Kidney tubule cell (primary cell): ENCODE measurements at places on chromosomes 5 and 9.

DNA sequence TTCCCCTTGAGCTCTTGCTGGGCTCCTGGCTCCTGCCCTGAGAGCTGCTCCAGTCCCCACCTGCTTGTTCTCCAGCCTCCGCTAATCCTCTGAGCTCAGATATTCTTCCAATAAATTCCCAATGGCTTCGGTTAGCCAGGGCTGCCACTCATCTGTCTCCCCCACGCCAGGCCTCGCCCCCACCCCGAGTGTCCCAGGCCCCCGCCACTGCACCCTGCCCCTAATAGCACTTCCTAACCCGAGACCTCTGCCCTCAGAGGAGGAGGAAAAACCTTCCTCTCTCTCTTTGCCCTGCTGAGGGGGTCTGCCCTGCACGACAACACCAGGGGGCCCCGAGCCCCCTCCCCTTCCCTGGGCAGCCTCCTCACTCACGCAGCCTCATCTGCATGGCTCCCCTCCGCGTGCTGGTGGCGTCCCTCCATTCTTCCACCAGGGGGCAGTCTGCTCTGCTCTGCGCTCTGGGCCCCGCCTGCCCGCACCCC lies 5.4 kb upstream of the LCN15 start:
- DNase-seq = no peak

- no peak for DNase-seq
Observed at GRCh38 chr9:84815554-84815953, 146.0 kb downstream of the NTRK2 start.

- DNase-seq = no peak
Observed at GRCh38 chr5:86675311-86675710, 57.6 kb downstream of the COX7C start.

GRCh38 chr9:38318759-38319495 lies 73.6 kb upstream of the ALDH1B1 start:
- peak; percentile 97 for DNase-seq

GRCh38 chr9:106761493-106761892 lies 101.5 kb upstream of the ZNF462 start:
- peak; percentile 33 for DNase-seq

DNA sequence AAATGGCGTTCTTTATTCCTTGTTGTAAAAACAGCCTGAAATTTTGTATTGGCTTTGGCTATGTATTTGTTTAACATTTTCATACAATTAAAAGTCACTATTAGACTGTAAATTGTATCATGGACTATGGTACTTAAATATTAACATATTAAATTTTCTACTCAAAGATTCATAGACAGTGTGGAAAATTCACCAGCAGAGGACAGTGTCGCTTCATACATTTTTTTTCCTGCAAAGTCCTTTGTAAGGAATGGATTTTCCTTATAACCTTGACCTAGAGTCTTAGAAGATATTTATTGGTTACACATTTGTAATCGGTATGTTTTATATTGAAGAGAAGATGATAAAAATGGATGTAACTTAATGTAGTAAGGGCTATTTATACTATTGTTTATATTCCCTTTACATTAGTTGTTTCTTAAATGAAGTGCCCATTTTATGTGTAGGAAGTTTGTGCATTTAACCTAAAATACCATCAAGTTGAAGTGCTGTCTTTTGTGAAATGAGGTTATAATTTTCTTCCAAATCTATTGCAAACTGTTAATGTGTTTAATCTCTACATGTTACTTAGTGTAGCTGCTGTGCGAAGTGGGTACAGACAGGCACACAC lies 150.1 kb downstream of the KDM4C start:
- peak; percentile 50 for DNase-seq

- DNase-seq = peak; percentile 90
Observed at GRCh38 chr5:153562189-153562588, 71.7 kb downstream of the GRIA1 start.

DNA sequence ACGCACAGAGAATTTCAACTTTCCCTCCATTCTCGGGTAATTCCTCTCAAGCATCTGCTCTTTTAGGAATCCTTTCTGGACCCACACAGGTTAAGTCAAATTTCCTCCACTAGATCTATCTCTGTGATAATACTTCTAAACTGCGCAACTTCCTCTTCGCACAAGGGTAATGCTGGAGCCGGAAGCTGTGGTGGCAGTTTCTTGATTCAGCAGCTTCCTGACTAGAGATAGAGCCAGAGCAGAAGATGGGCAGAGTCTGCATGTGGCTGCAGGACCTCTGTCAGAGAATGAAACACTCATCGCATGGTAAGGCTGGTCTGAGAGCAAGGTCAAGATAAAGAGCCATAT lies 11.1 kb upstream of the CDC42SE2 start:
- DNase-seq = no peak

DNA sequence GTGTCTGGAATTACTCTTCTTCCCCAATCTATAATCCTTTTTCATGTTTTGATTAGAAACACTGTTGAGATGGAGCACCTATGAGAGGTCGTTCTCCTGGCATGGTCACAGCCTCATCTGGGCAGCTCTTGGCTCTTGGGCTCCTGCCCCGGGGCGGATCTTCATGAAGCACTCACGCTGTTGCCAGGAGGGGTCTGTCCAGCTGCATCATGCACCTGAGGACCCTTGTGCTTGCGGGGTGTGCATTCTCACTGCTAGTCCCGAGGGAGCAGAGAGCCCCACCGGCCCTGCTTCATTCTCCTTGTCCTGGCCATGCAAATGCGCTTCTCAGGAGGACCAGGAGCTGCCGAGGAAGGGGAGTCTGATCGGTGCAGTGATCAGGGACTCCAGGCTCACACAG lies 117.6 kb upstream of the S1PR3 start:
- no peak for DNase-seq

- DNase-seq = no peak
Observed at GRCh38 chr5:73183000-73183399, 10.0 kb downstream of the TMEM174 start.

GRCh38 chr5:160287378-160288051 lies 24.8 kb downstream of the CCNJL start:
- peak; percentile 38 for DNase-seq

GRCh38 chr5:95842854-95843544 lies 20.5 kb upstream of the GLRX start:
- peak; percentile 91 for DNase-seq

DNA sequence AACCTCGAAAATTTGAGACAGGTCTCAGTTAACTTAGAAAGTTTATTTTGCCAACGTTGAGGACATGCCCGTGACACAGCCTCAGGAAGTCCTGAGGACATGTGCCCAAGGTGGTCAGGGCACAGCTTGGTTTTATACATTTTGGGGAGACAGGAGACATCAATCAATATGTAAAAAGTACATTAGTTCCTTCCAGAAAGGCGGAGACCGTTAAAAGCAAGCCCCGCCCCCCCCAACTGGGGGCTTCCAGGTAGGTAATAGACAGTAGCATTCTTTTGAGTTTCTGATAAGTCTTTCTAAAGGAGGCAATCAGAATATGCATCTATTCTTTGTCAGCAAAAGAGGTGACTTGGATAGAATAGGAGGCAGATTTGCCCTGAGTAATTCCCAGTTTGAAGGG lies 599 bp upstream of the MOCS2 start:
- no peak for DNase-seq

- no peak for DNase-seq
Observed at GRCh38 chr5:169085636-169086035, 215.3 kb downstream of the SLIT3 start.

- DNase-seq = no peak
Observed at GRCh38 chr5:67163231-67163756, 33.3 kb downstream of the CD180 start.

- DNase-seq = no peak
Observed at GRCh38 chr5:59559847-59560246, 333.7 kb downstream of the PDE4D start.

- no peak for DNase-seq
Observed at GRCh38 chr9:9229269-9229668, 1383.5 kb downstream of the PTPRD start.
